Stimulated activated naive CD4-positive, alpha-beta T cell treated with Interleukin-2 at 50 U/mL for 16 hours (primary cell): ENCODE measurements at places on chromosomes 12 and 14.

DNA sequence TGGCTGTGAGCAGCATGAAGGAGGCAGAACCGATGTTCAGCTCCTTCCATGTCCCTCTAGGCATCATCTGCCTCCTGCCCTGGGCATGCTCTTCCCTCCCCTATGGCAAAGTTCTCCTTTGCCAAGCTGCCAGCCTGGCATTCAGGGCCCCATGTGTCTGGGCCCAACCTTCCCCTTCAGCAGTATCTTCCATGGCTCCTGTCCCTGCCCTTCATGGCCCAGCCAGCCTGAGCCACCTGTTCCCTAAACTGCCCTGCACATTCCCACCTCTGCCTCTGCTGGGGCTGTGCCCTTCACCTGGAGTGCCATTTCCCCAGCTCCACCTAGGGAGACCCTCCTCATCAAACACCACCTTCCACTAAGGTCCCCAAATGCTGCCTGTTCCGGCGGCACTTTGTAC lies 74.0 kb upstream of the TCL1A start:
- no peak for DNase-seq

DNA sequence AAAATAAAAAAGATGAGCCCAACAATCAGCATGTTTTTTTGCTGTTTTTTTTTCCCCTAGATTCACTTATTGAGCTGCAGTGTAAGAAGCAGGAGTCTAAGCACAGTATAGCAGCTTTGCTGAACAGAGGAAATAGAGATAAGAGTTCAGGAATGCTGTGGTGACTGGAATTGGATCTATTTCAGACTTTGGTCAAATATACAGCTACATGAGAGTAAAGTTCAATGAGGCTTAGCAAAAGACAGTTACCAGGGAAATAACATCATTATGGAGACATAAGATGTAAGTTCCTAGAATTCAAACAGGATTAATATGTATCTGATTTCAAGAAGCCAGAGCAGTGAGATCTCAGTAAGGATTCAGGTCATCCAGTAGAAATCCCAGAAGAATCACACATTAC lies 613.0 kb downstream of the RPS29 start:
- no peak for DNase-seq

- DNase-seq: no peak
Observed at GRCh38 chr14:51014625-51015024, 70.3 kb upstream of the PYGL start.

GRCh38 chr12:46717868-46718267 lies 107.9 kb downstream of the SLC38A4 start:
- no peak for DNase-seq

GRCh38 chr12:46452061-46452615 lies 79.6 kb upstream of the SLC38A2 start:
- no peak for DNase-seq

- DNase-seq: no peak
Observed at GRCh38 chr14:50798048-50798421, 32.9 kb downstream of the NIN start.

DNA sequence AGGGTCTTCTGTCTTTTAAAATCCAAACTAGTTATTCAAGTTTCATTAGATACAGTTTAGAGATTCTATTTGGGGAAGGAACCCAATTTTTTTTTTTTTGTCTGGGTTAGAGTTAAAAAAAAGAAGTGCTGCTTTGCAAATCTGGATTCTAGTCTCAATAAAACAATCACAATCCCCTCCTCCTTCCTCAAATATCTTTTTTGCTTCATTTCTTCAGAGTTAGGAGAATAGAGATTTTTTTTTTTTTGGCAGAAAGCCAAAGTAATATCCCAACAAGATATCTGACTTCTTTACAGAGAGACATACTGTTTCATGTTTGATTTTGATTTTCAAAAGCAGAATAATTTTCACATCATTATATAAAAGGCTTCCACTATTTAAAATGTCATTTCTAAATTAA lies 201.9 kb downstream of the FOXN3 start:
- DNase-seq: no peak
